ENCODE measurements at places on chromosomes 6 and 20.
A peak's percentile ranks its signal among the peaks of the same experiment; 100 is the strongest.

DNA sequence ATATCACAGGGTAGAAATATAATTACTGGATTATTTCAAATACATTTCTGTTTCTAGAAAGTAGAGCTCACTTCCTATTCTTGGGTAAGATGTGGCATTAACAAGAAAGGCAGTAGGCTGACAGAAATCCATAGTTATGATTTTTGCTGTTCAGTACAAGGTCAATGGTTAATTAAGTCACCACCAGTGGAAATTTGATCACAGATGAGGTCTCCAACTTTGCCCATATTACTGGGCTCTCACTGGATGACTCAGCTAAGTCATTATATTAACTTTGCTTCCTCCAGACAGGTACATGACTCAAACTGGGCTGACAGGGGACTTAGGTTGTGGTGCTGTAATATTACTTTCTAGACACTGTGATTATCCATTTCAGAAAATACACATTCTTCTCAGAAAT lies 212.4 kb downstream of the GRIK2 start:
- no peak for DNase-seq

DNA sequence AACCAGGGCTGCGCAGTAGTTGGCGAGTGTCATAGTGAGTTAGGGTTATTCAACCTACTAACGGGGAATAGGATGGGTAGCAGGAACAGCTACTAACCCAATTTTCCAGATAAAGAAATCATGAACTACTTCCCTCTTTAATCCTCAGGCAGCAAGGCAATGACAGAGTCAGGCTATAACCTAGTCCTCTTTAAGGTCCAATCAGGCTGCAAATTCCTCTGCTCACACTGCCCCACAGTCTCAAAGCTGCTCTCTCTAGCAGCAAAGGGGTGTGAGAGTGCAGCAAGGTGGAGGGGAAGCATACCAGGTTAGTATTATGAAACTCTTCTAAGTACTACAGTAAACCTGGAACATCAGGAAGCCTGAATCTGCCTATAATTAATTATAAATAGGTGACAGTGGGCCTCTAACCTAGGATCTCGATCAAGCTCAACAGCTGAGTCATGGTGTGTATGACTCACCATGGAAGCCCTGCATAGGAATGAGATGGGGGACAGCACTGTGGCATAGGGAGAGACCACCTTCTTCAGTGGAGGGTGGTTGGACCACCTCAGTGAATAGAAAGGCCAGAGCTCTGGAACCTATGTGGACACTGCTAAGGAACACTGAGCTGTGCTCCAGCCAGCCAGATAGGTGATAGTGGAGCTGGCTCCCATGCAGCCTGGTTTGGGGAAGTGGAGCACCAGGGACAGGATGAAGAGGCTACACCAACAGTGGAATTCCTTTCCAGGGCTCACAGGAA lies 7.9 kb downstream of the PEX6 start:
- no peak for DNase-seq

DNA sequence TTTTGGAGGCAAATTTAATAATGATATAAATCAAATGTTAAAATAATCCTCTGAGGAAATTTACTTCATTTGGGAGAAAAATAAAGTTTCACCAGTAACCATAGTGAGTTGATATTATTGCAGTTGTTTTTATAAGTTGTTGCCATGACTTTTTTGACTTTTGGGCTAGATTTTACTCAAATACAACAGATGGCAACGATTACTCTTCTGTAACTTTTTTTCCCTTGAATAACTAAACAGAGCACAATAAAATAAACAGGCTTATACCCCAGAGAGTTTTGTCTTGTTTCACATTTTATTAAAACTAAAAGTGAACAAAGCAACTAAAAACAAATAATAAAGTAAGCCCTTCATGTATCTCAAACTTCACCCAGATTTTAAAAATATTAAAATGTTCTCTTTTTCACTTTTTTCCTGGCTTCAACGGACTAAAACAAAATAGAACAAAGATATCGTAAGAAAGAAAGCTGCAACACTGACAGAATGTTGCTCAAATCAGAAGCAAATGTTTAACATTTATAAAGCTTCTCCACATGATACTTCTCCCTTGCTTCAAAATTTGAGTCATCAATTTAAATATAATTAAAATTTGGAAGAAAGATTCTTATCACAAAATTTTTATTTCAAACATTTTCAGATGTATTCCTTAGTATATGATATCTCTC lies 42.5 kb upstream of the BMP5 start:
- DNase-seq = no peak

- no peak for DNase-seq
Observed at GRCh38 chr20:10843146-10843711, 169.4 kb upstream of the JAG1 start.

- DNase-seq = no peak
Observed at GRCh38 chr20:48538058-48538825, 289.6 kb downstream of the PREX1 start.

DNA sequence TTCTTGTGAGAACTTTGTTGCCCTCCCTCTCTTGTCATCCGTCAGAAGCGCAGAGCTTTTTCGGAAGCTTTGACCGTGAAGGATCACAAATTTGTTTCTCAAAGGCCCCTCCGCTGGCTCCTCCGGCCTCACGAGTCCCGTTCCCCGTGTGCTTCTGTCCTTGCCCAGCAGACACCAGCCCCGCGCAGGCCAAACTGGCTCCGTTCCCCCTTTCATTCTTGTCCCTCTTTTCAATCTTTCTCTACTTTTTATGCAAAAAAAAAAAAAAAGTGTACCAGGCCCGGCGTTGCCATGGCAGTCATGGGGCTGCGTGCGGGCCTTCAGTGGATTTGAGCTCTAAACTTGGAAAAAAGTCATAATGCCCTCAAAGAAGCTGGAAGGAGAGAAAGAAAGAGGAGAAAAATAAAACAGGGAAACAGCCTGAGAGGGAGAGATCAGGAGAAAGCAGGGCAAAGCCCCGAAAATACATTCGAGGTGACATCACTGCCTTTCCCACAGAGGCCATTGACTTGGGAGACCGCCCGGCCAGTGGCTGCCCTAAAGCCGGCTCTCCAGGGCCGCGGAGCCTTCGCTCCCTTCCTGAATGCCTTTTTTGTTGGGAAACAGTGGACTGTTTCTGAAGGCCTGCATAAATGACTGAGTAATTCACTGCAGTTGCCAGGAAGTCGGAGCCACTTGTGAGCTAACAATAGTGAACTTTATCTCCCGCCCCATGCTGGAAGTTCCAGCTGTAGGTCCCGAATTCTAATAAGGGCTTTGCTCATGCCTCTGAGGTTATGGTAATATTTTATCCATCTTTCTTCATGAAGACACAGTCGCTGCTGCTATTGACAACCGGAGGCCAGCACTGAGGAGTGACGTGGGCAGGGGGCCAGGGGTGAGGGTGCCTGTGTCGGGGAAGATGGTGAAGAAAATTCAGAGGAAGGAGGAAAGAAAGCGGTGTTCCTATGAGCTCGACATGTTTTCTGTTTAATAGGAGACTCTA lies 670.9 kb downstream of the QKI start:
- DNase-seq = peak; percentile 89

DNA sequence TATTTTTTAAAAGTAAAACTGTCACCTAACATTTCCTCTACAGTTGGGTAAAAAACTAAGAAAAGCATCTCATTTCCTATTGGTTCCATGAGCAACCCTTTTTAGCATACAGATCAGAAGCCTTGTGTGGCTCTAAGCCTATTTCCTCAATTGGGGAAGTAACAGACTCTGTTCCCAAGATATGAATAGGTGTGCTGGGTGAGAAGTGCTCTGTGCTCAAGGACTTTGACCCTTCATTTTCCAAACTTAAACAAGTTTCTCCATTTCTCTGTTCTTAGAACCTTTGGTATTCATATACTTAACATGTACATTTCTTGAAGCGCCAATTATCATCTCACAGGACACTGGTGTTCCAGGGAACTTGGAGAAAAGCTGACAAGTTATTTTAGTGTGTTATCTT lies 24.1 kb downstream of the CARMIL1 start:
- DNase-seq = no peak

DNA sequence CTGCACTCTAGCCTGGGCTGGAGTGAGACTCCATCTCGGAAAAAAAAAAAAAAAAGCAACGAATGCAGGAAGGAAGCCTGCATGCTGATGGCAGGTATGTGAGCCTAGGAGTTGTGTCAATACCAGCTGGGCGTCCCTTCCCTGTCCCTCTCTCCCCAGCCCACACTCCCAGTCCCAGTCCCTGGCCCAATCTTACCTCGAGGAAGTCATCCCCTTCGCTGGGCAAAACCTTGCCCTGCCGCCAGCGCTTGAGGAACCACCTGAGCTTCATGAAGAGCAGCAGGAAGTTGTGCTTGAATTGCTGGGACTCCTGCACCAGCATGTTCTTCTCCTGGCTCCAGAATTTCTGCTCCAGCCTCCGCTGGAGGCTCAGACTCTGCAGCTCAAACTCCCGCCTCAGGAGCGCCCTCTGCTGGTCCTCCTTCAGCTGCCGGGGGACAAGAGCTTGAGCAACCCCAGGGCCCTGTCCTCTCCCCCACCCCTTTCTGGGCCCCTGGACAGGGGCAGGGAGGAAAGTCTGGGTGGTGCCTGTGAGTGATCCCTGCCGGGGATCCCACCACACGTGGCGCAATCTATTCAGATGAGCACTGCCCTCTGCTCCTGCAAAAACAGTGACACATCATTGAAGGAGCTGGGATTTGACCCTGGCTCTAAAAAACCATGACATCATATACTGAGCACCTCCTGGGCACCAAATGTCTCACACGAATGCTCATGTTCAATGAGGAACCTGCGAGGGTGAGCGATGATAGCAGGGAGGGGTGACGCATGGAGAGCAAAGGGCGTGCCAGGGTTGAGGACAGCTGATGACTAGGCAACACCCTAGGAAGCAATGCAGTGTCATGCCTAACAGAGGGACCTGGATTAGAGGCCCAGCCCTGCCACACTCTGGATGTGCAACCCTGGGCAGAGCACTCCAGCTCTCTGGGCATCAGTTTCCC lies 35.0 kb upstream of the DSN1 start:
- no peak for DNase-seq

DNA sequence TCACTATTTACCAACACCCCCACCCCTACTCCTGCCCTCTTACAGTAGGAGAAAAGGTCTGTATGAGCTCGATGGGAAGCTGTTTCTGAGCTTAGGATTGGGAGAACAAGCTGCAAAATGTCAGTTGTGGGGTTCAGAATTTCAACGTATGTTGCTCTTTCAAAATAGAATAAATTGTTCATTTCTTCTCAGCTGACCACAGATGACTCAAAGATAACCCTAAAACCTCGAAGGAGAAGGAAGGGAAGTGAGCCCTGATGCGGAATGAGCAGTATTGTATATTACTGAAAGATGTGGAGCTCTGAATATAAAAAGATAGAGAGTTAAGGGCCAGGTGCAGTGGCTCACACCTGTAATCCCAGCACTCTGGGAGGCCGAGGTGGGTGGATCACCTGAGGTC lies 35.9 kb upstream of the MYLIP start:
- DNase-seq = no peak

DNA sequence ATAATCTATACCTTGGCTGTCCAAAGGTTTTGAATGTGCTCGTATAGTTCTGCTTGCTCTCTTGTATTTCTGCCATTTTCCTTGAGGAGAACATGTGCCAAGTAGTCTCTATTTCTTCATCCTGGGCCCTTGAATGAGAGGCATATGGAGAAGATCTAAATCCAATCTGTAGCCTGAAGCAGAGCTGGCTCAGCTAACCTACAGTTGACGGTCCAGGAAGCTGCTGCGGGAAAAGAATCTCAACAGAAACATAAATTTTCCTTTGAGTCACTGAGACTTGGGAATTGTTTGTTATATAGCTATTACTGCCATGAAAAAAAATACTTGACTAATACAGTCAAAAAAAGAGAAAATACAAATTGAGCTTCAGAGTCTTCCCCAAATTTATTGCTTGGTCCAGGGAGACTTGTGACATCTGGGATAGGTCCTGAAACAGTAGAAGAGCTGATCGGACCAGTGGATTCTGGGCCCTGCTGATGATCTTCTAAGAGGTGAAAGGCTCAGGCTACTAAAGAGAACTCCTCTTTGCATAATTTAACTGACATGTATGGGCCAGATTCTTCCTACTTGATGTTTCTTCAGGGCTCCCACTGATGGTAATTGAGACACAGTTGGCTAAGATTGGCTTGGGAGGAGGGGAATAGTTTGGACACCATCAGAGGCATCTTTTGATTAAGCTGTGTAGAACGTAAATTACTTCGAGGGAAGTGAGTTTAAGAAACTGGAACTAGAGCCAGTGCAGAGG lies 29.9 kb upstream of the PLCB4 start:
- DNase-seq = no peak

- DNase-seq = no peak
Observed at GRCh38 chr6:168516944-168517741, 76.2 kb downstream of the SMOC2 start.

DNA sequence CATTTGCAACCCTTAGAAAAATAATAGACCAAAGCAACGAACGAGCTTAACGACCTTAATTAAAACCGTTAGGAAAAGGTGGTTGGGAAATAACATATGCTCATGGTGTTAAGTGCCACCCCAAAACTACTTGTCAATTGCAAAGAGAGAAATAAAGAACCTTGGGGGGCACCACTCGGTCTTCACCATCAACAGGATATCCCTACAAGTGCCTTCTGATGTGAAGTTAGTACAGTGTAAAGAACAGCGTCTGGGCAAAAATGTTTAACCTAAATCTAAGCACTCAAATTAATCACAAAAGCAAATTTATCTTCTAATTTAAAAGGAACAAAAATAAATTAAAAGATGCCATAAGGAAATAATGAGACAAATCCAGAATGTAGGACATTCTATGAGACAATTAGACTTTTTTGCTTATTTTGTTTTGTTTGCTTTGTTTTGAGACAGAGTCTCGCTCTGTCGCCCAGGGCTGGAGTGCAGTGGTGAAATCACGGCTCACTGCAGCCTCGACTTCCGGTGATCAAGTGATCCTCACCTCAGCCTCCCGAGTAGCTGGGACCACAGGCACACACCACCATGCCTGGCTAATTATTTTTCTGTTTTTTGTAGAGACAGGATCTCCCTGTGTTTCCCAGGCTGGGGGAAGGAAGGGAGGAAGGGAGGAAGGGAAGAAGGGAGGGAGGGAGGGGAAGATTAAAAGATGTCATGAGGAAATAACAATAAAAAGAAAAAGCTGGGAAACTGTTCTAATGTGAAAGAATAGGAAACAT lies 41.3 kb upstream of the BTN3A2 start:
- DNase-seq = no peak

- DNase-seq = no peak
Observed at GRCh38 chr20:62723768-62724450, 15.3 kb downstream of the NTSR1 start.

DNA sequence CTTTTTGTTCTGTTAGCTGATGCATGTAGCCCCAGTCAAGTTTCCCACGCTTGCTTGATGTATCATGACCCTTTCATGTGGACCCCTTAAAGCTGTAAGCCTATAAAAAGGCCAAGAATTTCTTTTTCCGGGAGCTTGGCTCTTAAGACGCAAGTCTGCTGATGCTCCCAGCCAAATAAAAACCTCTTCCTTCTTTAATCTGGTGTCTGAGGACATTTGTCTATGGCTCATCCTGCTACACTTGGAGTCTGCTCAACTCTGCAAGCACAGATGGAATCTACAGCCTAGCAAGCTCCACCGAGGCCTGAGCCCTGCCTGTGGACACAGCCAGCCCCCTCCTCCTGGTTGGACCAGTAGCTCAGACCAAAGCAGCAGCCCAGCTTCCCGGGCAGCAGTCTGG lies 3.4 kb downstream of the CST2 start:
- DNase-seq = no peak

Data from nucleus accumbens (tissue), 56 donors.